Non-pigmented ciliary epithelial cell (primary cell): ENCODE measurements at places on chromosomes 5 and 9.

- DNase-seq, result no peak
Measured at GRCh38 chr9:137551264-137552021, at the start of gene MRPL41. MRPL41 (plus strand) TSS chr9:137551879; CDS start chr9:137552082, 203 bp downstream.

- DNase-seq, result peak; percentile 44
Measured at GRCh38 chr9:107018861-107019545, 156.0 kb downstream of the ZNF462 start.

DNA sequence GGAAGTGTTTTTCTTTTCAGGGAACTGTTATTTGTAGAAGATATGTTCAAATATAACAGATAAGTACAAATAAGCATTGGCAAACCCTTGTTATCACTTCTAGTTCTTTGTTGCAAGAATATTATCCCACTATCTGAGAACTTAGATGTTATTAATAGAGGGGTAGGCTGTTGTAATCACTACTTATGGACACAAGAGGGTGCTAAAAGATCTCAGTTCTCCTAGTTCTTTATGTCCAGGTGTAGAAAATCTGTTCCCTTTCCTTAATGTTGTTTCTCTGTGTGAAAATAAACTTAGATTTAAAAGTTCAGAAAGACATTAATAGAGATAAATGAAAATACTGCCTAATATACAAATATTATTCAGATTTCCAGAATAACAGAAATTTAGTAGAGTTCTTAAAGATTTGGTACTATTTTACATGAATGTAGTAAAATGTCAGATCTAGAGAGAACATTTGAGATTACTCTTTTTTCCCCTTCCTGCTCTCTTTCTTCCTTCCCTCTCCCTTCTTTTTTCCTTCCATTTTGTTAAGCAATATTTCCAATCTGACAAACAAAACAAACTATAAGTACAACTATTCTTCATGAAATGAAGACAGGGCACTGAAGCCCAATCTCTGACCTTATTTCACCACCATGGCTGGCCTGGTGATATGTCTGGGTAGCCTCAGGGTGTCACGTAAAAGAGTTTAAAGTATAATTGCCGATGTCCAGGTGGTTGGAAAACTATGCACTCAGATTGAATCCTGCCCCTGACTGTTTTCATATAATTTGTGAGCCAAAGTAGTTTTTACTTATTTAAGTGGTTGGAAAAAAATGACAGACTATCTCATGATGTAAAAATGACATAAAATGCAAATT lies 43.6 kb upstream of the C5orf46 start:
- no peak for DNase-seq

GRCh38 chr9:107650321-107650720 lies 160.8 kb upstream of the KLF4 start:
- peak; percentile 30 for DNase-seq

DNA sequence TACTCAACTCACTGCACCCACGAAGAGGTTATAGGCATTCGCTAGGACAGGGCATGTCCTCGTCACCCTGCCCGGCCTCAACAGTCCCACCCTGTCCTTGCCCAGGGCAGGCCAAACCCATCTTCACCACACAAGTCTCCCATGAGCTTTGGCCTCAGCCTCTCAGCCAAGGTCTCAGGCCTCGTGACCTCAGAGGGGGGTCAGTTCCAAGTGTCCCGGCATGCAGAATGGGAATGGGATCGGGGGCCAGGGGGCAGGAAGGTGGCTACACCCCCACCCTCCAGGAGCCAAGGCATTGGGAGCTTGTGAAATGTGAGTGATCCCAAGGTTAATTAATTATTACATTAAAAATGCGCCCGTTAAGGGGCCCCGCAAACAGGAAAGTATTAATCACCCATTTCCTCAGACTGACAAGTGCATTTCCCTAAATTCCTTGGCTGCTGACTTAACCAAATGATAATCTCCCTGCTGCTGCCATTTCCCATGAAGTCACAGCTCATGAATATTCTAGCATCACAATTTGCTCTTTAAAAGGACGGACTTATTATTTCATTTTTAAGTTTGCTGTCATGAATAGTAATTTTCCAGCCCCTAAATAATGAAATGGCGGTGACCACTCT lies 8.0 kb upstream of the UBAC1 start:
- DNase-seq, result no peak

GRCh38 chr9:77843076-77843870 lies 188.3 kb downstream of the GNAQ start:
- DNase-seq, result no peak

- no peak for DNase-seq
Measured at GRCh38 chr5:79008362-79008761, 23.3 kb upstream of the ARSB start.

- DNase-seq, result no peak
Measured at GRCh38 chr9:77763566-77763965, 115.4 kb upstream of the GNA14 start.

DNA sequence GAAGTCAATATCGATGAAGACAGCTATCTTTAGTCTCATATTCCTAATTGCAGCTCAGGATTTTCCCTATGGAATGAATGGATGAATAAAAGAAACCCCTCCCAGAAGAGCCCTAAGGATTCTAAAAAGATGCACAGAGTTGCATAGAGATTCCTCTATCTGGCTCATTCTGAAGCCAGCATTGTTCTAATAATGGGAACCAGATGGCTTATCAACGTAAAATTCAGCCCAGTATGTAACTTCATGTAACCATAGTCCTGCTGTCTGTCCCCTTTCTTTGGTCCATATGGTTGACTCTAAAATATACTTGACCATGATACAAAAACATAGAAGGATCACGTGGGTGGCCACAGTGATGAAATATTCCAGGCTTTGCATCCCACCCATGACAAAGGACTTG lies 508.6 kb downstream of the RASEF start:
- no peak for DNase-seq

DNA sequence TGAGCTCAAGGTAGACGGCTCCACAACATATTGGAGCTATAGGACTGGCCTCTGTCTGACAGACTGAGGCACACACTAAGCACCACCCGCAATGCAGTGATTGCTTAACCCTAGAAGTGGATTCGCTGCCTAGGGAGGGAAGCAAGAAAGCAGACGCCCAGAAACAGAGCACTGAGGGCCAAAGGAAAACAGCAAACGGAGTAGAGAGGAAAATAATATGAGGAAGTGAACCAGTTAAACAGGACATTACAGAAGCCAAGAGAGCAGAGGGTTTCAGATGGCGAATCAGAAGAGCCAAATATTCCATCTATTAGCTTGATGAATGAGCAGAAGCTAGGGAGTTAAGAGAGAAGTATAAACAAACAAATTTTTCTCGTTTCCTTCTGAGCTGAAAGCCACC lies 139.2 kb upstream of the LHFPL2 start:
- DNase-seq, result no peak

DNA sequence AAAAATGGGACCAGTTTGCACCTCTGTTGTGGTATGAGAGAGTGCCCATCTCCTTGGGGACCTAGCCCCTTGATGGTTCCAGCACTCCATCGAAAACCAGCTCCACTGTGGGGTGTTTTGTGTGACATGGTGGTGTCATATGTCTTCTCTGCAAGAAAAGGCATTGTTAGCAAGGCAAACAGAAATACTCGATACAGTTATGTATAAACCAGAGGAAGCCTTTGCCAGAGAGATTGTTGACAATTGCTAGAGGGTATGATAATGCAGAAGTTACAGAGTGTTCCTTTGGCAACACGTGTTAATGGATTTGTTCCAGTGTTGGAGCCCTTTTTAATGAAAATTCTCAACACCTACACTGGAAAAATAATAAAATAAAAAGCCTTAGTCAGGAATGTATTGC lies 270.4 kb upstream of the DMRT1 start:
- no peak for DNase-seq

GRCh38 chr9:101902051-101902450 lies 163.6 kb upstream of the GRIN3A start:
- DNase-seq, result no peak

DNA sequence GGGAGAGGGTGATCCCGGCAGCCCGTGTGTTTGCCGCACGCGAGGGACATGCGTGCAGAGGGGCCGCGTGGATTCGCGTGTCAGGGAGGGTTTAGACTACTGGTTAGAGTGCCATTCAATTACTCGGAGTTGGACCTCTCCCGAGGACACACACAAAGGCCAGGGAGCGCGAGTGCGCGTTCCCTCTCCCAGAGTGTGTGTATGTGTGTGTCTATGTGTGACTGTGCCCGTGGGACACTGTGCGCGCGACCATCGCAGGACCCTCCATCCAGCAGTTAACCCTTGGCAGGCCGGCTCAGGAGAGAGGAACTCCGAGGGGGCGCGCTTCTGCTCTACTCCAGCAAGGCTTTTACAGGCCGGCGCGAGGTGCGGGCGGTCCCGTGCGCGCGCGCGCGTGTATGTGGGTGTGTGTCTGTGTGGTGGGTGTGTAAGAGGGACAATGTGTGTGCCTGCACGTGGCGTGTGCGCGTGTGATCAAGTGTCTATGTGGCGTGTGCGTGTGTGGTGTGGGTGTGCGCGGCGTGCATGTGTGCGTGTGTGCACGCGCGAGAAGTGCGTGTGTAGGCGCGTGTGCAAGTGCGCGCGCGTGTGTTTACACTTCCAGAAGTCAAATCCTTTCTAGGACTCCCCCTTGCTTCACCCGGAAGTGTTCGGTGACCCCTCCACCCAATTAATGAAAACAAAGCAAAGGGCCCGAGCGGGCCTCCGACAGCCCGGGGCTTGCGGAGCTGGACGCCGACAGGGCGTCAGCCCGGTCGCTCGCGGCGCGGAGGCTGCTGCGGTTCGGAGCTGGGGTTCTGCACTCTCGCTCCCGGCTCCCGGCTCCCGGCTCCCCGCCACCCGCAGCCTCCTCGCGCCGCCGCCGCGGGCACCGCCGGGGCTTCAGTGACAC lies 75.3 kb upstream of the TBCA start:
- DNase-seq, result no peak

- DNase-seq, result no peak
Measured at GRCh38 chr5:7251132-7251531, 144.8 kb upstream of the ADCY2 start.

GRCh38 chr5:61275841-61276240 lies 56.2 kb upstream of the ZSWIM6 start:
- no peak for DNase-seq

- DNase-seq, result no peak
Measured at GRCh38 chr9:121559183-121559582, 59.5 kb upstream of the GGTA1 start.

DNA sequence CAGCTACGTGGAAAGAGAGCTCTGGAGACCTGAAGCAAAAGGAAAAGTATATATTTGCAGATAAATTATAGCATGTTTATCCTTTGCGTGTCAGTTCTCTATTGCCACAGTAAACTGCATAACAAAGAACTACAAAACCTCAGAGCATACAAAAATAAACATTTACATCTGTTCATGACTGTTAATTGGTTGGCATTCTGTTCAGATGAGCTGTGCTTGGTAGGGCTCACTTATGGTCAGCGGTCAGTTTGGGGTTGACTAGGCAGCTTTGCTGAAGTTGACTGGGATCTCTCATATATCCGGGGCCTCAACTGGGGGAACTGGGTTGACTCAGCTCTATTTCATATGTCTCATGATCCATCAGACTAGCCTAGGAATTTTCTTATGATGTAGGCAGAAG lies 257.7 kb downstream of the TLE1 start:
- peak; percentile 86 for DNase-seq

GRCh38 chr9:132991351-132992300 lies 13.1 kb downstream of the GFI1B start:
- no peak for DNase-seq

GRCh38 chr5:71719063-71719964 lies at the start of gene CARTPT:
CARTPT (plus strand) TSS chr5:71719275; CDS start chr5:71719294, 19 bp downstream.
- DNase-seq, result no peak

DNA sequence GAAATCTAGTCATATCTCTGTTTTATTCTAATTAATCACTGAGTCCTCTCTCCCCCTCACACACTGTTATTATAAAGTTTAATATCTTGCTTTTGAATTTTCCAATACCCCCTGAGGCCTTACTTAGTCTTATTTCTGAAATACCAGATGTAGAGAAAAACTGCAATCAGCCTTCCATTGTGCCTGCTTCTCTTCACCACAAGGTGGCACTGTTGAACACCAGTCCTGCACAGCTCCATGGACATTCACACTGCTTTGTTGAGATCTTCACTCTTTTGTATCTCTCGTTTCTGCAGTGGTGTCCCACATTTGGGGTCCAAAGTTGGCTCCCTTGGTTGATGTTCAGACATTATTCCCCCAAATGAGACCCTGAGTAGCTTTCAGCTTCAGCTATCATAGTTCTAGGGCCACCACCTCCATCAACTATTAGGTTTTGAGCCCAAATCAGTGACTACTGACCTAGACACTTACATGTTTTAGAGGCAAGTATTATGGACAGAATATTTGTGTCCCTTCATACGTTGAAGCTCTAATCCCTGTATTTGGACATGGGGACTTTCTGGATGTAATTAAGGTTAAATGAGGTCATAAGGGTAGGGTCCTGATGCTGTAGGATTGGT lies 24.3 kb downstream of the BOD1 start:
- no peak for DNase-seq

DNA sequence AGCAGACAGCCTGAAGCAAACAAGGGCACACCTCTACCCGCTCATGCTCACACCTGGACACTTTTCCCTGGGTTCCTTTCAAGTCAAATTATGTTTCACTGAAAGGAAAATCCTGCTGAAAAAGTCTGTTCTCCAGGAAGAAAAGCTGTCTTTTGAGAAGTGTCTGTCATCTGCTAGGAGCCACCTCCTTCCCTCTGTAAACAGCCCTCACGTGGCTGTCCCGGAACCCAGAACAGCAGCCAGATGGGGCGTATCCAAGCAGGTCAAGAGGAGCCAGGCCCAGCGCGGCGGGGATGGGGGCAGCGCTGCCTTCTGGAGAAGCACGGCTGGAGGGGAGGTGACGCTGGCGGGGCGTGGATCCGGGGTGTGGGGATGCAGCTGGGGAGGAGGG lies at the start of gene PNPLA7:
TSS of gene PNPLA7 (minus strand) at position 172 of the 391 bp plus-strand sequence. CDS start 205 bp downstream, outside the sequence.
- no peak for DNase-seq

DNA sequence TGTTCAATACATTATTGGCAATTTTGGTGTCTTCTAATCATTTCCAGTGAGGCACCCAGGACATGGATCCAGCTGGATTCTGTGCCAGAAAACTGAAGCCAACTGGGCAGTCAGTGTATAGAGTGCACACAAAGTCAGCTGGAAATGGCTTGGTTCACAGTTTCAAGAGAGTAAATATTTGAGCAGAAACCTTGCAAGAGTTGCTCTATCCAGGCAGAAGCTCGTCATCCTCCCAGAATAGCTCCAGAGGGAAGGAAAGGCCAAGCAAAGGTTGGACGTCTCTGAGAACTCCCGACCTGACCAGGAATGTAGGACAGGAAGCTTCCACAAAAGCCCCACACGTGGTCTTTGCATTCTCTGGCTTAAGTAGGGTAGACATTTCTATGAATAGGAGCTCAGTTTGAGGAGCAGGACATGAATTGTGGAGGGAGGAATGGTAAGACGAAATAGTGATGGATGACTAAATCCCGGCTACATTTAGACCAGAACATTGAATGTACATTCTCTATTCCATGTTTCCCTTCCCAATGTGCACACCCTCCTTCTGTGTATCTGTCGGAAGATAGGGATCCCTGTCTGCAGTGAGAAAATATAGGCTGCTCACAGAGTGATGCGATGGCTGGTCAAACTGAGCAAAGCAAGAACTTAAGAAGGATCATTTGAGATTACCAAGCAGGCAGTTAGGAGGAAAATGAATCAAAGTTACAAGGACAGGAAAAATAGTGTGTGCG lies 72.7 kb upstream of the FCN2 start:
- peak; percentile 30 for DNase-seq
